ENCODE measurements at places on chromosomes 5 and 9.

- DNase-seq = no peak
These were observed 329 bp downstream of the SYK start for GRCh38 chr9:90801973-90802322.

GRCh38 chr5:176959051-176959450 is 47.5 kb downstream of the UIMC1 start:
- no peak for DNase-seq

GRCh38 chr5:161414037-161414436 is 132.5 kb downstream of the GABRB2 start:
- DNase-seq = no peak

GRCh38 chr9:15834541-15834940 is 281.7 kb downstream of the CCDC171 start:
- no peak for DNase-seq

- no peak for DNase-seq
These were observed 400 bp downstream of the KDM4C start for GRCh38 chr9:6758248-6758497.

DNA sequence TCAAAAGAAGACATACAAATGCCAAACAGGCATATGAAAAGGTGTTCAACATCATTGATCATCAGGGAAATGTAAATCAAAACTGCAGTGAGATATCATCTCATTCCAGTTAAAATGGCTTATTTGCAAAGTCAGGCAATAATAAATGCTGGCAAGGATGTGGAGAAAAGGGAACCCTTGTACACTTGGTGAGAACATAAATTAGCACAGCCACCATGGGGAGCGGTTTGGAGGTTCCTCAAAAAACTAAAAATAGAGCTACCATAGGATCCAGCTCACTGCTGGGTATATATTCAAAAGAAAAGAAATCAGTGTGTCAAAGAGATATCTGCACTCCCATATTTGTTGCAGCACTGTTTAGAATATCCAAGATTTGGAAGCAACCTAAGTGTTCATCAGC is 50.3 kb downstream of the AP3S1 start:
- no peak for DNase-seq

- no peak for DNase-seq
These were observed 9.2 kb downstream of the LHX2 start for GRCh38 chr9:124020520-124021384.

- no peak for DNase-seq
These were observed 388.3 kb upstream of the CHD1 start for GRCh38 chr5:99317136-99317535.

- no peak for DNase-seq
These were observed 54.7 kb upstream of the ZFR start for GRCh38 chr5:32499261-32499660.

DNA sequence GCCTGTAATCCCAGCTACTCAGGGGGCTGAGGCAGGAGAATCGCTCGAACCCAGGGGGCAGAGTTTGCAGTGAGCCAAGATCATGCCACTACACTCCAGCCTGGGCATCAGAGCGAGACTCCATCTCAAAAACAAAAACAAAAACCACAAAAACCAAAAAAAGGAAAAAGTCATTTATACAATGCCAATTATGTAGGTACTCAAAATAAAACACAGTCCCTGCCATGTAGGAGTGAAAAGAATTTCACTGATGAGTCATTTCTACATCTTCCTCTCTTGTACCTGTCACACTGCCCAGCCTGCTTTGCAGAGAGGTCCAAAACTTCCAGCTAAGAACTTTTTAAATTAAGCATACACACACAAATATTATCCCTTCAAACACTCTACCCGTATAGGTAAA is 215.8 kb downstream of the EPB41L4A start:
- no peak for DNase-seq

GRCh38 chr9:93320591-93321219 is 130.8 kb upstream of the FAM120A start:
- DNase-seq = no peak

- DNase-seq = no peak
These were observed 78.4 kb upstream of the IL6ST start for GRCh38 chr5:56072863-56073766.

GRCh38 chr9:124213396-124213795 is 44.4 kb upstream of the NEK6 start:
- no peak for DNase-seq

DNA sequence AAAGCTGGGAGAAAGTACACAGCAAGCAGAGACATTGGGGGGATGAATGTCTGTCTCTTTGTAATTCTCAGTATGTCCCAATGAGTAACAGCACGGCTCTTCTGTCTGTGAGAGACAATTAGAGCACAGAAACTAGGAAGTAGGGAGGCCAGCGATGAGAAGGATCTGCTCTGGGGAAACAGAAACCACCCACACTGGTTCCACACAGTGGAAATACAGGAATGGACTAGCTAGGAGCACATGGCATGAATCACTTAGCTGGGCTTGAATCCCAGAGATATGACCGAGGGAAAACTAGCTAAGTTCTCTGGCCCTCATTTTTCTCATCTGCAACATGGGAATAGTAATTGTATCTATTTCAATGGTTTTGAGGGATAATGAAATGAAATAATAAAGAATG is 895.9 kb downstream of the TLE4 start:
- DNase-seq = no peak

DNA sequence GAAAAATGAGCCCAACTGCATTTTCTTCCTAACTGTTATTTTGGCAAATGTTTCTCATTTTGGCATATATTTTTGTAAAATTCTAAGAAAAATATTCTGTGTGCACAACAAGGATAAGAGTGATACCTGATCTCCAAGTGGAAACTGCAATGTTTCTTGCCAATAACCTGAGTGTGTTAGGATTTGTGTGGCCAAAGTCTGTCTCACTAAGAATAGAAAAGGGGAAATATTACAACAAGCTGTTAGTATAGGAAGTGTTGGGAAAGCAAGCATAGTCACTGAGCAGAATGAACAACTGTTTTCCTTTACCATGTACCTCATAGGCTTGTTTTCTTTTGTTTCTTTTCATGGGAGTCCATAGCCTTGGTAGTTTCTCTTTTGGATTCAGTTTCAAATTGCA is 624.2 kb downstream of the MTRR start:
- DNase-seq = no peak

DNA sequence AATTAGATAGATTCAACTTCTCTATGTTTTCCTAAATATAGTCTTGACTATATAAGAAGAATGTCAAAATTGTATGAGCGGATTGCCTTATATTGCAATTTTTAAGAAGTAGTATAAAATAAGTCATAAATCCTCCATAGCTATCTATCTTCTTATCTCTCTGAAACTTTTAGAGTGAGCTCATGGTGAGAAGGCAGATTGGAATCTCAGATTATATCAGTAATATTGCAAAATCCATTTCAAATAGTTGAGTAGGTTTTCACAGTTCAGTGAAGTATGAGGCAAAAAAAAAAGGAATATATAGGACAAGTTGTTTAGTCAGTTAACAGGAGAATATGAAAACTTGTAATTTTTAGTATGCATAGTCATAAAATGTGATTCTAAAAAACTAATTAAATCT is 156.4 kb downstream of the FAM174A start:
- DNase-seq = no peak

DNA sequence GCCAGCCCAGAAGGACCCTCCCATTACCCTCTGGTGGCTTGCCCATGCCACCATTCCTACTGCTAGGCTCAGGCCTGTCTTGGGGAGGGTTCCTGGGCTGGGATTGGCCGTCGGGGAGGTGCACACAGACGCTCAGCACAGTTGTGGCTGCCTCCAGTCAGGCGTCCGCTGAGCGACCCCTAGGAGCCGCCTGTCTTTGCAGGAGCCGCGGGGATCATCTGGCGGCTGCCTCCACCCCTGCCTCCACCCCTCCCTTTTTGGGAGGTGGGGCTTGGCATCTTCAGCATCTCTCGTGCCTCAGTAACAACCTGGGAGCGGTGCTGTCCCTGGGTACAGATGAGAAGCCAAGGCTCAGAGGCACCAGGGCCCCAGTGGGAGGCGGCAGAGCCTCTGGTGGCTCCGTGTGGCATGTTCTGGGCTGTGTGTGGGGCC is 39.6 kb downstream of the RXRA start:
- DNase-seq = no peak

GRCh38 chr9:82555431-82556051 is 507.4 kb downstream of the RASEF start:
- DNase-seq = no peak

DNA sequence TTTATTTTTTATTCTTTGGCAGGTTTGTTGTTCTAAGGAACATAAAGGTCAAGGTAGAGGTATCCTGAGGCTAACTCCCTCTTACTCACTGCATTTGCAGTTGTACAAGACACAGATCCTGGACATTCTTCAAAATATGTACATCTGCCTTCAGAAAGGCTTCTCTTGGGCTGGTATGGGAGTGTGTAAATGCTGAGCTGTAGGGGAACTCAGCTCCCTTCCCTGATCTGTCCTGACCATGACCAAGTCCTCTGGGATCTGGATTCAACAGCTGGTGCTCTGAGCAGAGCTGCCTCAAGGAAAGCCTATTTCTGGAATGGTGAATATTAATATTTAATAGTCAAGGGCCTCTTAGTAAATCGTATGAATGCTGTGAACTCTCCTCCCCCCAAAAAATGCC is 117.4 kb downstream of the PRKACG start:
- DNase-seq = no peak

- no peak for DNase-seq
These were observed 91.2 kb upstream of the PRR16 start for GRCh38 chr5:120372899-120373298.

DNA sequence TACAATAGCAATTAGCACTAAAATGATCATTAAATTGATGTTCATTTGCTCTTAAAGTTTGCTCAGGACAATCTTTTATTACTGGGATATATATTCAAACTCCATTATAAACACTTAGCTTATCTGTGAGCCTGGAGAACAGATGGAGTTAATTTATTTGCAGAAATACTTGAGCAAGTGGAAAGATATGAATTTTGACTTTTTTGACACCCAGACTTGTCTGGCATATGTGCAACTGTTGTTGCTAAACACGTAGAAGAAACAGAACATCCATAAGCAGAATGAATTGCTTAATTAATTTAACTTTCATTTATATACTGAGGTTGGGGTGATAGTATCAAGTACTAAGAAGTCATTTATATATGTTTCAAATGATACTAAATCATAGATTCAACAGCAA is 820.7 kb upstream of the TYRP1 start:
- DNase-seq = no peak

- no peak for DNase-seq
These were observed 11.4 kb upstream of the IFNA14 start for GRCh38 chr9:21251190-21251589.

DNA sequence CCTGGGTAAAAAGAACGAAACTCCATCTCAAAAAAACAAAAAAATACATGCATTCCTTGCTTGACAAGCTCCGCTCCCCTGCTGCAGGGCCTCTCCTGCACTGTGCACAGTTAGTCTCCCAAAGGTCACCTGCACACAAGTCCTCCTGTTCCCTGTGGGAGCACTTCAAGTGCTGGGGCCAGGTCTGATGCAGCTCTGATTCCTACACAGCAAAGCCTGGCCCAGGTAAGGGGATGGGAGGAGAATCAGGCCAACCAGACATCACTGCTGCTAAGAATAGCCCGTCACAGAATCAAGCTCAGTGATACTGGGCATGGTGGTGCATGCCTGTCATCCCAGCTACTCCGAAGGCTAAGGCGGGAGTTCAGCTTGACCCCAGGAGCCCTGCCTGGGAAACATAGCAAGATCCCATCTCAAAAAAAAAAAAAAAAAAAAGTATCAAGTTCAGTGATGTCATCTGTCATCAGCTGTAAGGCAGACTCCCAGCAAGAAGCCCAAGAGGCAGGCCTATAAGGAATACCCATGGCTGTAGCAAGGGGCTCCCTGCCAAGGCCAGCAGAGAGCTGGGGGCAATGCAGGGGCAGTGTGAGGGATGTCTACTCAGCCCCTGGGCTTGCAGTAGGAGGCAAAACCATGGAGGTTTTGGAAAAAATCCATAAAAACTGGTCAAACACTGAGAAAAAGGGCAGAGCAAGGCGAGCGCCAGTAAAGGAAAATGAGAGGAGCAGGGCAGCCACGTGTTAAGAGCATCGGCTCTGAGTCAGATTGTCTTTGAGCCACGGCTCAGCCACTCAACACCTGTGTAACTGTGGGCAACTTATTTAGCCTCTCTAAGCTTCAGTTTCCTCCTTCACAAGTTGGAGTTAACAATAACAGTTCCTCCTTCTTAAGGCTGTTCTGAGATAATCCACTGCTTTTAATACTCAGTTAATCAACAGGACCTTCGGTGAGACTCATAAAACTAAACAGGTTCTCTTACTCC is 3.2 kb downstream of the TPM2 start:
- DNase-seq = no peak

DNA sequence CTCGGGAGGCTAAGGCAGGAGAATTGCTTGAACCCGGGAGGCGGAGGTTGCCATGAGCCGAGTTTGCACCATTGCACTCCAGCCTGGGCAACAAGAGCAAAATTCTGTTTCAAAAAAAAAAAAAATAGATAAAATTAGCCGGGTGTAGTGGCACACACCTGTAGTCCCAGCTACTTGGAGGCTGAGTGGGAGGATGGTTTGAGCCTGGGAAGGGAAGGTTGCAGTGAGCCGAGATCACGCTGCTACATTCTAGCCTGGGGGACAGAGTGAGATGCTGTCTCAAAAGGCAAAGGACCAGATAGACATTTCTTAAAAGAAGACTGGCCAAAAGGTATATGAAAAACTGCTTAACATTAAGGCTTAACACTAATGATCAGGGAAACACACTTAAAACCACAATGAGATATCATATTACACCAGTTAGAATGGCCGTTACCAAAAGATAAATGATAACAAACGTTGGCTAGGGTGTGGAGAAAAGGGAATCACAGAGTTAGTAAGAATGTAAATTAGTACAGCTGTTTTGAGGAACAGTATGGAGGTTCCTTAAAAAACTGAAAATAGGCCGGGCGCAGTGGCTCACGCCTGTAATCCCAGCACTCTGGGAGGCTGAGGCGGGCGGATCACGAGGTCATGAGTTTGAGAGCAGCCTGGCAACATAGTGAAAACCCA is 10.1 kb upstream of the MARVELD2 start:
- DNase-seq = no peak

- no peak for DNase-seq
These were observed 262.8 kb downstream of the RFX3 start for GRCh38 chr9:3262826-3263529.

DNA sequence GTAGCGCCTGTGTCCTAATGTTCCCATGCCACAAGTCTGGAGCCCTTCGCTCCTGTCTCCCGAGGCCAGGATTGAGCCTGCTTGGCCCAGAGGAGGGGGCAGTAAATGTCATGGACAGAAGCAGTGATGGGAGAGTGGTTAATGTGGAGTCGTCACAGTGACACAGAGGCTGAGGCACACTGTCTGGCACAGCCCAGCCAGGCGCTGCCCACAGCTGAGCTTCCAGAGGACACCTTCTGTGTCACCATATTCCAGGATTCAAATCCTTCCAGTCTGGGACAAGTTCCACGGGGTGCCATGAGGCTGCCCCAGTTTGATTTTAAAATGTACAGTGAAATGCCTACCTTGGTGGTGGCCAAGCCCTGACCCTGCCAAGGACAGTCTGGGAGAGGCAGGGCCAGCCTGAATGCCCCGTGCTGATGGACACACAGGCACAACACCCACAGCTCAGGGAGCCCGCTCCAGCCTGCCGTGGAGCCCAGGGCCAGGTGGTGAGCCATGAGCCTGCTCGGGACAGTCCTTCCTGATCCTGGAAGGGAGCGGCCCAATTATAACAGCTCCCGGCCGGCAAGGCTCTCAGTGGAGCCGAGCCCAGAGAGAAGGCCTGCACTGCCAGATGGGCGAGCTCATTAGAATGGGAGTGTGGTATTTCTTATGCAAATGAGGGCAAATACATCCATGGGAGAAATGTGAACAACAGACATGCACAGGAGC is 99.1 kb upstream of the RUFY1 start:
- no peak for DNase-seq

Data from stimulated activated CD4-positive, alpha-beta T cell treated with anti-CD3 and anti-CD28 coated beads, Interleukin-1b, Interleukin-23, amount 100 ng/mL, for 24 hours (primary cell).